ENCODE measurements at places on chromosomes 7 and 10. TPM values are rescaled to one million over a fixed set of nuclear protein-coding genes. Genes with fewer than 3 reads are reported as not detected.

SPAG6 gene
- 0.67 TPM for total RNA-seq

GJD4 gene
- total RNA-seq, result not detected

C10orf67 gene
- total RNA-seq, result not detected

DNA sequence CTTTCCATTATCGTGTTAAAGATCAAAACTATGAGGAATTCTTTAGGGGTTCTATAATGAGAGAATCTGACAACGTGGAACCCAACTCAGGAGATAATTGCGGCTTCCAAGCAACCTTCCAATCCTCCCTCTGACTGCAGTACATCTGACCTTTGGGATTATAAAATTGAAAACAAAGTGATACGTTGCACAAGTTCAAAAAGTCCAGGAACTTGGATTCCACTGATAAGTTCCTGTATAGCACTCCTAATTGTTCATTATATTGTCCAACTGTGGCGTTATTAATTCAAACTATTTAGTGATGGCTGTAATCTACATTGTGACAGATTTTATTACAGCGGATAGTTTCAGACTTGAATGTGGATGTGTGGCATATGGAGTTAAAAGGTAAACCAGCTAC, 15.4 kb downstream of the MALRD1 start:
- DNase-seq, result no peak

DNA sequence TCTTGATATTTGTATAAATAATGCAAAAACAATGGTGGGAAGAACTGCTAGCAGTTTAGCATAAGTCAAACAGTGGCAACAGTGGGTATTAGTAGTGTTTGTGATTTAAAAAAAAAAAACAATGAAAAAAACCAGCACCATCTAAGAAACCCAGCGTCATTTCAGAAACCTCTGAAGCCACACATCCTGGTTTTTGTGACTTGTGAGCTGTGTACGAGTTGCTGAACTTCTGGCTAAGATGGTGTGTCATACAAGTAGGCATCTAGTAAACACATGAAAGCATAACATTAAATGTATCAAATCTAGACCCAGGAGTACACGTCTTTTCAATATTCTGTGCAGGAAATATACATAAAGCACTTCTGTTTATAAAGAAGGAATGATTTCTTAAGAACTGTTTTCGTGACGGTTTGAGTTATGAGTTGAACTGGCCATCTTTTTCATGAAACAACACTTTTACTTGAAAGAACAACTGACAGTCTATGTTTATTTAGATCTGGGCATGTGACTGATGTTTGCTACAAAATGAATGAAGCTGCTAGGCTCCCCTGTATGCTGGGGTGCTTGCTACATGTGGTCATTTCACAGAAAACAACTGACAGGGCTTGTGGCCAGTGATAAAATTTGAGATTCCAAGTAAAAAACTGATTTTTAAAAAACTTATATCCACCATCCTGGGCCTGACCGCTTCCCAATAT, 143.5 kb downstream of the PIP4K2A start:
- no peak for DNase-seq
